T-helper 17 cell (primary cell): ENCODE measurements at places on chromosomes 6 and 20. TPM values are rescaled to one million over a fixed set of nuclear protein-coding genes. Genes with fewer than 3 reads are reported as not detected.

ENPP5 gene
- total RNA-seq, result 0.52 TPM

SAPCD1 gene
- 4.2 TPM for total RNA-seq

ZBP1 gene
- total RNA-seq, result 38.6 TPM

DNA sequence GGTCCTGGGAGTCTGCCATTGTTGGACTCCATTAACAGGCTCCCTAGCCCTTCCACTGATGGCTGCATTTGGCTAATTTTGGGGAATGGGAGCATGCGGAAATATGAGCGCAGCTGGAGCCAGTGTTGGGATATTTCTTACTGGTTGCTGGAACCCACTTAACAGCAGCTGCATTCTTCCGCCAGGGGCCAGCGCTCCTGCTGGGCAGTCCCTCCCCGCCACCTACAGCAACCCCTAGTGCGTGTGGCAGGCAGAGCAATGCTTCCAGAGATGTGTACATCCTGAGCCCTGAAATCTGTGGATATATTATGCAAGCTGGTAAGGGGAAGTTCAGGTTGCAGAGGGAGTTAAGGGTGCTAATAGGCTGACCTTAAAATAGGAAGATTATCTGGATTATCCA lies 16.4 kb downstream of the CST8 start:
- H3K4me3 ChIP-seq, result no peak overlapping the region
- peaks cover 3% of the 10 kb centered on the region for H3K4me1 ChIP-seq
- H3K27ac ChIP-seq, result no peak overlapping the region
- H3K27me3 ChIP-seq, result peaks cover 22% of the 10 kb centered on the region

- no peak for DNase-seq
- H3K4me1 ChIP-seq, result no peaks in the 10 kb centered on the region
- no peaks in the 10 kb centered on the region for H3K27me3 ChIP-seq
- no peak overlapping the region for H3K27ac ChIP-seq
Measured at GRCh38 chr6:74717591-74717990, 488.3 kb downstream of the COL12A1 start.

GRCh38 chr6:91273729-91274128 lies 686.9 kb upstream of the MAP3K7 start:
- H3K36me3 ChIP-seq, result no peaks in the 10 kb centered on the region
- no peak overlapping the region for H3K27ac ChIP-seq
- H3K27me3 ChIP-seq, result no peaks in the 10 kb centered on the region
- H3K4me1 ChIP-seq, result no peaks in the 10 kb centered on the region
- no peak overlapping the region for H3K4me3 ChIP-seq

- no peak overlapping the region for H3K27ac ChIP-seq
- H3K4me1 ChIP-seq, result no peaks in the 10 kb centered on the region
- no peaks in the 10 kb centered on the region for H3K27me3 ChIP-seq
Measured at GRCh38 chr6:131694832-131695426, 6.3 kb downstream of the OR2A4 start.

DNA sequence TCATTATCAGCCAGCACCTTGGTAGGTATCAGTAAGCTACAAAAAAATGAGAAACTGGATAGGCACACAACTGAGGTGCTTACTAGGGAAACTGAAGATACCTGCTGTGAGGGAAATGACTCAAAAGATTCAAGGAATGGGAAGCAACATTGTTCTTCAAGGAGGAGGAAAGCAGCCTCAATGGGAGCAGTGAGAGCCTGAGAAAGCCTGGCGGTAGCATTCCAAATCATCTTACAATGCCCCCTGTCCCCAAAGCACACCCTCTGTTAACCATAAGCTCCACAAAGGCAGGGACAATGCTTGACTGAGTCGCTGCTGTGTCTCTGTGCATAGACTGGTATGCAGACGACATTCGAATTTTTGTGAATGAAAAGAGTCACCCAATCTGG lies 10.6 kb downstream of the PKHD1 start:
- H3K4me1 ChIP-seq, result no peaks in the 10 kb centered on the region
- peaks cover 2% of the 10 kb centered on the region for H3K36me3 ChIP-seq
- H3K4me3 ChIP-seq, result no peak overlapping the region
- H3K27ac ChIP-seq, result no peak overlapping the region
- DNase-seq, result no peak
- peaks cover 67% of the 10 kb centered on the region for H3K27me3 ChIP-seq

- H3K27ac ChIP-seq, result no peak overlapping the region
- H3K27me3 ChIP-seq, result peaks cover 41% of the 10 kb centered on the region
- no peaks in the 10 kb centered on the region for H3K4me1 ChIP-seq
- H3K36me3 ChIP-seq, result no peaks in the 10 kb centered on the region
- H3K4me3 ChIP-seq, result no peak overlapping the region
- DNase-seq, result no peak
Measured at GRCh38 chr6:127222418-127222817, 44.2 kb upstream of the RNF146 start.

DNA sequence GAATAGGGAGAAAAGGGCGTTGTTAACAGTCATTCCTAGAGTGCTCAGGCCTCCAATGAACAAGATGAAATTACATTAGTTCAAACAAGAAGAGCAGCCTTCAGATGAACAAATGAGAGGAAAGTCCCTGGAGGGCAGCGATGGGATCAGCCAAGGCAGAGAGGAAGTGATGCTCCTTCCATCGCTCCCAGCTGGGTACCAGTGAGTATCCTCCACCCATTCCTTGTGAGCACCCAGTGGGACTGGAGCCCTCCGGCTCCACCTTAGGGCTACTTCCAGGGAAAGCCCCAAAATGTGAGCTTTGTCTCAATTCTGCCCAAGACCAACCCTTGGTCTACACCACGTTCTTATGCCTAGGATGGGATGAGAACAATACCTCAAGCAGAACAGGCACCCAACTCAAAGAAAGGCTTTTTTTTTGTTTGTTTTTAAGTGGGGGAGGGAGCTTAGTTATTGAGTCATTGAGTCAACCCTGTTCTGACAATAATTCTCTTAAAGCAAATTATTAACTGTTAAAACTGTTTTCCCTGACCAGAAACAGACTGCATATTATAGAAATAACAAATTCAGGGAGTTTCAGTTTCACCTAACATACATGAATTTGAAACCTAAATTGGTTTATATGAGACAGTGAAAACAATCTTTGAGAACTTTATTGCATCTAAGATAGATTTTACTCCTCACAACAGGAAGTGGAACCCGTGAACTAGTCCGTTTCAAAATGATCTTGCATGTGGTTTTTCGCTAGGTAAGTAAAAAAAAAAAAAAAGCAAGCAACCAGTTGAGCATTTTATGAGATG lies 106.9 kb downstream of the IPCEF1 start:
- peak overlapping the region; percentile 98 for H3K27ac ChIP-seq
- peaks cover 8% of the 10 kb centered on the region for H3K36me3 ChIP-seq
- H3K4me1 ChIP-seq, result peaks cover 42% of the 10 kb centered on the region
- peak overlapping the region; percentile 85 for H3K4me3 ChIP-seq

- H3K27me3 ChIP-seq, result peaks cover 7% of the 10 kb centered on the region
- no peak overlapping the region for H3K27ac ChIP-seq
- H3K36me3 ChIP-seq, result no peaks in the 10 kb centered on the region
- no peak overlapping the region for H3K4me3 ChIP-seq
- DNase-seq, result no peak
Measured at GRCh38 chr20:39897781-39898466, 791.1 kb downstream of the MAFB start.

DNA sequence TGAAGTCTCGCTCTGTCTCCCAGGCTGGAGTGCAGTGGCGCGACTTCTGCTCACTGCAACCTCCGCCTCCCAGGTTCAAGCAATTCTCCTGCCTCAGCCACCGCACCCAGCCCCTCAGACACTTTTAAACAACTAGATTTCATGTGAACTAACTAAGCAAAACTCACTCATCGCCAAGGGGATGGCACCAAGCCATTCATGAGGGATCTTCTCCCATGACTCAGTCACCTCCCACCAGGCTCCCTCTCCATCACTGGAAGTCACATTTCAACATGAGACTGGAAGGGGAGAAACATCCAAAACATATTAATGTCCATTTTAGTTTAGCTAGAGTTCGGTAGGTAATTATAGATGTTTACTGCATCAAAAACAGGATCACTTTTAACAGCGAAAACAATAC lies 95.9 kb upstream of the PRL start:
- no peaks in the 10 kb centered on the region for H3K4me1 ChIP-seq
- no peaks in the 10 kb centered on the region for H3K27me3 ChIP-seq
- no peak for DNase-seq

DNA sequence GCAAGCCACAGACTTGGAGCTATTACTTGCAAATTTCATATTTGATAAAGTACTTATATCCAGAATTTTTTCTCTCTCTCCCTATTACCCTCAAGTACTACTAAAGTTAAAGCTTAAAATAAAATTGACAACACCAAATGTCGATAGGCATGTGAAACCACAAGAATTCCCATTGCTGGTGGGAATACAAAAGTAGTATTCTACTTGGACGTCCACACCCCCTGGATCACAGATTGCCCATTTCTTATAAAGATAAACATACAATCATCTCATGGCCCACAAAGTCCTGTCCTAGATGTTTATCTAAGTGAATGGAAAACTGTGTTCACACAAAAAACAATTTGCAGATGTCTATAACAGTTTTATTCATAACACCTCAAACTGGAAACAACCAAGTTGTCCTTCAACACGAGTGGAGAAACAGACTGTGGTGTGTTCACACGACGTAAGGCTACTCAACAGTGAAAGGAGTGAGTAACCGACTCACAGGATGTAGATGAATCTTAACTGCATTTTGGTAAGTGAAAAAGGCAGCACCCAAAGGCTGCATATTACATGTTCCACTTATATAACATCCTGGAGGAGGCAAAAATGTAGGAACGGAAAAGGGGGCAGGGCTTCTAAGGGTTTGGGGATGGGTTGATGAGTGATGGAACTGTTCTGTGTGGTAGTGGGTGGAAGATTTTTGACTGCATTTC lies 297.4 kb downstream of the THBS2 start:
- DNase-seq, result no peak
- no peak overlapping the region for H3K4me3 ChIP-seq
- peaks cover 52% of the 10 kb centered on the region for H3K27me3 ChIP-seq
- H3K27ac ChIP-seq, result no peak overlapping the region

GRCh38 chr6:150229436-150230163 lies 86.8 kb downstream of the PPP1R14C start:
- no peak for DNase-seq
- no peaks in the 10 kb centered on the region for H3K36me3 ChIP-seq
- no peak overlapping the region for H3K27ac ChIP-seq
- H3K27me3 ChIP-seq, result peaks cover 28% of the 10 kb centered on the region
- no peak overlapping the region for H3K4me3 ChIP-seq

DNA sequence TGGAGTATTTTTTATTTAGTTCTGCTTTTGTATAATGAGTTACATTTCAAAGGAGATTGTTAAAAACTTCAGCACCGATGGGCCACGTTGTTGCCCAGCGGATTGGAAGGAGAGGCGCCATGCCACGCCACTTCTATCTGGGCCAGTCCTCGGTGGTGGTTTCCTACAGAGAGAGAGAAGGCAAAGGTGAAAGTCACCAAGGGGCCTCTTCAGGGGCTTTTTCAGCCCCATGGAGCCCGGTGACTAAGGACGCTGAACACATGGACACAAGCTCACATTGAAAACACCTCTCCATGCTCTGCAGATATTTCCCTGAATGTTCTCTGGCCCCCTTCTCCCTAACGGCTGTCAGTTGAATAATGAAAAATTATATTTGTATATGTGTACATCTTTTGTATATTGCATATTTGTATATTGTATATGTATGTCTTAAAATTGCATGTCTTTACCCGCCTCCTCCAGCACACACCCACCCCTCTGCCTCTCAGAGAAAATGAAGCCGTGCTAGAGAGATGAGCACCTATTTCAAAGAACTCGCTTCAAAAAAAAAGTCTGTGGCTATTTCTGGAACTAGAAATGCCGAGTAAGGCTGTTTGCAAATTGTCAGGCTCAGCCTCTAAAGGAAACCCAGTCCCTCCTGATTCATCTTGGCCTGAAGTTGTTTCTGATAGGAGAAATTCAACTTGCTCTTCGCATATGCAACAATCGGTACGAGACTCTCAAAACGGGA lies 91.9 kb upstream of the CDH4 start:
- peaks cover 17% of the 10 kb centered on the region for H3K27me3 ChIP-seq
- H3K4me3 ChIP-seq, result no peak overlapping the region
- no peaks in the 10 kb centered on the region for H3K4me1 ChIP-seq
- no peak for DNase-seq
- H3K27ac ChIP-seq, result no peak overlapping the region
